ENCODE measurements at places on chromosomes 2 and 18.

DNA sequence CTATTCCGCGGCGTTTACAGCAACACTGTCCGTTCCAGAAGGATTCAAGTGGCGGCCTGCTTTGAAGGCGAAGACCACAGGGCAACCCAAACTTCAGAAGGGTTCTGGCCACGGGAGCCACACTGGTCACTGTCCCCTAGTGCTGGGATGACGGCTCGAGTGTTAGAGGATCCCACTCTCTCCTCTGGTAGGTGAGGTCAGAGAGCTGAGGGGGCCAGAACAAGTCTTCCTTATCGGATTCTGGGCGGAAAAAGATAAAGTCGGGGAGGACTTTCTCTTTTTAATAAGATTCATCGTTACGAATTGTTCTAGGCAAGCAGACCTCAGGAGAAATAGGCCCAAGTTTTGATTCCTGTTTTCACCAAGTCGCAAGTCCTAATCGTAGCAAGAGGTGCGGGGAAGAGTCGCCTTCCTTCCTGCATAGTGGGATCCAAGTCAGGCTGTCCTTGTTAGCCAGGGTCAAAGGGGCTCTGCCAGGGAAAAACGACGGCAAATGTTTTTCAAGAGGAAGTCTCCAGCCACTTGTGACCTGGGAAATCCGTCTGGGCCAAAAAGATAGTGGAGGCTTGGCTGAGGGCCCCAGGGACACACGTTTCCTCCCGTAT, 864 bp upstream of the MYL12A start:
- no peak for DNase-seq

DNA sequence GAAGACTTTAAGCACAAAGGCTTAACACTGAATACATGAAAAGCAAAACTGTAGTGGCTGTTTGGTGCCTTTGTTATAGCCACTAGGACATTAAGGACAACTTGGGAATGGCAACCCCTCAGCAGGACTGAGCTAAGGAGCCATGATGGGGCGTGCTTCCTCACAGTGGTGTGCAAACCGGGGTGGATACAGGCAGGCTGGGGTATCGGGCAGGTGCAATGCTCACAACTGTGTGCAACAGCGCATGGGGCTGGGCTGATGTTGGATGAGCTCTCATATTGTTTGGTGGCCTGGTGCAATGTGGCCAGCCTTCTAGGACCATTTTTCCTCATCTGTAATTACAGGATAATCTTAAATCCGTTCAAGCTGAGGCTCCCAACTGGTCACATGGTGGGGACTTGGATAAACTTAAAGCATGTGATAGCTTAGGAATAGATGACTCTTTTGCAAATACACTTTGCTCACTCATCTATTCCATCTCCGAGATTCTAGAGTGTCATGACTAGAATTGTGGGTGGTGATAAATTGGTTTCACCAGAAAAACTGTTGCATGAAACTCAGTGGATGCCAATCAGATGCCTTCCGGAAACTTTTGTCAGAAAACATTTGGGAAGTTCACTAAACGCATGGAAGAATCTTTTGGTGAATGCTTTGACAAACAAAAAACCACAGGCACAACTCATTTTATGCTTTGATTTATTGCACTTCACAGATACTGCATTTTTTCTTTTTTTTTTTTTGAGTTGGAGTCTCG, 116.5 kb downstream of the PXDN start:
- no peak for DNase-seq

DNA sequence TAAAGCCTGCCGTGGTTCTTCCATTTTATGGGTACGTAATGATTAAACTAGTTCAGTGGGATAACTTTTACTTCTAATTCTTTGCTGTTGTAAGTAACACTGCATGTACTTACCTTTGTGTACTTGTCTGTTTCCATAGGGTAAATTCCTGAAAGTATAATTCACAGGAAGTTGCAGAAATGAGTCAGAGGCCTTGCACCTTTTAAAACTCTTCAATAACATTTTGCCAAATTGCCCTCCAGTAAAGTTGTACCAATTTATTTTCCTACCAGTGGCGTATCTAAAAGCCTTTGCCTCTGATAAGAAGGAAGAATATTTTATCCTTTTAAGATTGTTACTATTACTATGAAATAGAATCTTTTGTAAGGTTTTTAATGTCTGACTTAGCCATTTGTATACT, 65.1 kb downstream of the CAB39 start:
- DNase-seq, result no peak

DNA sequence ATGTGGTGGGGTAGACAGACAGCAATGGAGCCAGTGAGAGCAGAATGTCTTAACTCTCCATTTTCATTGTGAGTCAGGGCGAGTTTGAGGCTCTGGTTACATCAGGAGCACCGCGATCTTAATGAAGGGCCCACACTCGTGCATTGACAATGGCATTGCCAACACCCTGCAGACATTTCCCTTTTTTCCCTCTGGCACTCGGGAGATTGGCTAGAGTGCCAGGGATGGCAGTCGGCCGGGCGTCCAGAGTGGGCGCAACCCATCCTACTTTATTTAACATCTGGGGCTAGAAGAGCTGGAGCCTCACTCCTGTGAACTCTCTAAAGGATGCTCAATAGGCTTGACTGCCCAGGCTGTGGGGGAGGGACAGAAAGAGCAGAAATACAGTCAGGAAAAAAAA, 9.7 kb downstream of the PROKR1 start:
- DNase-seq, result no peak

DNA sequence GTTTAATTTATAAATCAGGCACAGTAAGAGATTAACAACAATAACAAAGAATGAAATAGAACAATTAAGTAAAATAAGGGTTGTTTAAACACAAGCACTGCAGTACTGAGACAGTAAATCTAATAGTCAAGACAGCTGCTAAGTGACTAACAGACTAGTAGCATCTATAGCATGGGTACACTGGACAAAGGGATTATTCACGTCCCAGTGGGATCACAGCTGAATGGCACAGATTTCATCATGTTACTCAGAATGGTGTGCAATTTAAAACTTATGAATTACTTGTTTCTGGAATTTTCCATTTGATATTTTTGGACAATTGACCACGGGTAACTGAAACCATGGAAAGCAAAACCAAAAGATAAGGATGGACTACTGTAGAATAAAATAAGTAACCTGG, 161.9 kb upstream of the DAPL1 start:
- DNase-seq, result no peak

DNA sequence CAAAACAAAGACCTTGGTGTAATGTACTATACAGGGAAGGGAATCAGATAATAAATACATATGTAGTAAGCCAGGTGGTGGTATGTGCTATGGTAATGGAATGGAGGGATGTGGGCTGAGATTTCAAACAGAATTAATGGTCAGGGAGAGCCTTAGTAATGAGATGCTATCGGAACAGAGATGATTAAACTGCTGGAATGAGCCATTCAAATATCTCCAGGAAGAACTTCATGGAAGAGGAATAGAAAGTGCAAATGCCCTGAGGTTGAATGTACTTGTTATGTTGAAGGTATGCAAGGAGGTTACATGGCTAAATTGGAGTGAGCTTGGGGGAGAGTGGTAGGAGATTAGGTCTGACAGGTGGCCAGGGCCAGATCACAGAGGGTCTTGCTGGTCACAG, 5.1 kb downstream of the SERPINB11 start:
- DNase-seq, result no peak

- DNase-seq, result no peak
Measured at GRCh38 chr2:225452677-225453076, 53.2 kb downstream of the NYAP2 start.
